ENCODE measurements at places on chromosomes 1 and 21.
A peak's percentile ranks its signal among the peaks of the same experiment; 100 is the strongest.

- H3K4me1 ChIP-seq: no peaks in the 10 kb centered on the region
- no peaks in the 10 kb centered on the region for H3K27me3 ChIP-seq
- no peak overlapping the region for H3K4me3 ChIP-seq
- DNase-seq: no peak
These were observed 461.5 kb upstream of the PROX1 start for GRCh38 chr1:213526306-213526705.

DNA sequence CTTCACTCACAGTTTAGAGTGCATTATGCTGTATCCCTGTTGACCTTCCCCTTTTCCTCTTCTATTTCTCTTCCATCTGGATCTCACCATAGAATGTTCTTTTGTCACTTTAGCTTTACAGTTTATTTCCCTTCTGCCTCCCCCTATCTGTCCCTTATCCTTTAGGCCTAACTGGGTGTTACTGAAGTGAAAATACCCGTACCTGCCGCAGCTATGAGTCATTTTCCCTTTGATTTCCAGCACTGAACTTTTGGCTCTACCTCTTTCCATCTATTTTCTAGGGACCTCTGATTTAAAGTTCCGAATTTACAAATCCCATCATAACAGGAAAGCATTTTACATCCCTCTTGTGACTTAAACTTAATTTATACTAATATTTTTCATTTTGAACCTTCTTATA is 19.7 kb downstream of the ITSN1 start:
- H3K36me3 ChIP-seq: no peaks in the 10 kb centered on the region
- DNase-seq: no peak

- no peaks in the 10 kb centered on the region for H3K36me3 ChIP-seq
- H3K4me3 ChIP-seq: no peak overlapping the region
- H3K27me3 ChIP-seq: no peaks in the 10 kb centered on the region
- no peak for DNase-seq
- H3K4me1 ChIP-seq: no peaks in the 10 kb centered on the region
These were observed 90.6 kb upstream of the CD1D start for GRCh38 chr1:158089925-158090637.

GRCh38 chr1:36320291-36320761 is 3.1 kb downstream of the EVA1B start:
- peaks cover 13% of the 10 kb centered on the region for H3K4me1 ChIP-seq
- H3K27ac ChIP-seq: peak overlapping the region; percentile 98
- peak overlapping the region; percentile 39 for H3K4me3 ChIP-seq
- peak; percentile 52 for DNase-seq
- H3K27me3 ChIP-seq: no peaks in the 10 kb centered on the region

DNA sequence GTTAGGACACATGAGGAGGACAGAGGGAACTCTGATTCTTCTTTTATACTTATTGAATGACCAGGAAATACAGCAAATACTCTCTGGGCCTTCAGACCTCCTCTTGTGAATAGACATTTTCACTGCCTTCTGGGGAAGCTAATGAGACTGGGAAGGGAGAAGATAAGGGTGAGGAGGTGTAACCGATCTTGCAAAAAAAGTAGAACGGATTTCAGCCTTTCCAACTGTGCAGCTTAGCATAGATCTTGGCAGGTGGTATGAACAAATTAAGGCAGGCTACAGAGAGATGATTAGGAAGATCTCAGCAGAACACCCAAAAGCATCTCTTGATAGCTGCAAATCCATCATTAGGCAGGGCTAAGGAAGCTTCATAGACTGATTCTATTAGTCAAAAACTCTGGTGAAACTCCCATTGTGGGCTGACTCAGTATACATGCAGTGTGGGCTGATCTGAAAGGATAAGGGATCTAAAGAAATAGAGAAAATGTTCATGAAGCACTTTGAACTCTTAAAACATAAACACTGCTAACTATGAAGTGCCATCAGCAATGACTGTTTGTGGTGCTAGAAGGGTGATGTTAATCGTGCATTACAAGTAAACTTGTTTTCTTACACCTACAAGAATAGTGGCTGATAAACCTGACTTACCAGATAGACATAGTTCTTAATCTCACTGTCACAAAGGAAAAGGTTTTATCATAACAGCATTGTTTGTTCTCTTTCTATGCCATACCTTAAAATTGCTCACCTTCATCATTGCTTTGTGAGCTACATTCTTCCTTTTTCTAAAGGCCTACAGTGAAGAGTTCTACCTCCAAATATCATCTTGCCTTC is 85.5 kb upstream of the PALMD start:
- DNase-seq: no peak
- H3K4me1 ChIP-seq: no peaks in the 10 kb centered on the region
- H3K27me3 ChIP-seq: no peaks in the 10 kb centered on the region
- no peaks in the 10 kb centered on the region for H3K36me3 ChIP-seq
- H3K4me3 ChIP-seq: no peak overlapping the region
- no peak overlapping the region for H3K27ac ChIP-seq

DNA sequence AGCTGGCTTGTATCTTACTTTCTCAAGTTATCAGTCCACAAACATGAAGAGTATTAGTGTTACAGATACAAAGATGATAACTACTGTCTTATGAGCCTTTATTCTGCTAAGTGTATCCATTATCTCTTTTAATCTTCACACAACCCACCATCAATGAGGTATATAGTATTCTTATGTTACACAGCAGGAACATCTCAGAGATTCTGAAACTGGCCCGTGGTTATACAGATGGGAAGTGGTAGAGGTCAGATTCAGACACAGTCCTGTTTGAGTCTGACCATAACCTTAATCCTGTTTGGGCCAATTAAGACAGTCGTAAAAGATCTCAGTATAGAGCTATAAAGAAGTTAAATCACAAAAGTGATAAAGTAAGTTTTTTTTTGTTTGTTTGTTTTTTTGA is 5.1 kb upstream of the TMEM269 start:
- H3K36me3 ChIP-seq: no peaks in the 10 kb centered on the region
- H3K27ac ChIP-seq: no peak overlapping the region
- no peaks in the 10 kb centered on the region for H3K27me3 ChIP-seq
- no peaks in the 10 kb centered on the region for H3K4me1 ChIP-seq
- DNase-seq: no peak

- peaks cover 6% of the 10 kb centered on the region for H3K4me1 ChIP-seq
- no peaks in the 10 kb centered on the region for H3K27me3 ChIP-seq
- no peak overlapping the region for H3K27ac ChIP-seq
- no peaks in the 10 kb centered on the region for H3K36me3 ChIP-seq
These were observed 36.4 kb upstream of the ETS2 start for GRCh38 chr21:38769191-38769780.

DNA sequence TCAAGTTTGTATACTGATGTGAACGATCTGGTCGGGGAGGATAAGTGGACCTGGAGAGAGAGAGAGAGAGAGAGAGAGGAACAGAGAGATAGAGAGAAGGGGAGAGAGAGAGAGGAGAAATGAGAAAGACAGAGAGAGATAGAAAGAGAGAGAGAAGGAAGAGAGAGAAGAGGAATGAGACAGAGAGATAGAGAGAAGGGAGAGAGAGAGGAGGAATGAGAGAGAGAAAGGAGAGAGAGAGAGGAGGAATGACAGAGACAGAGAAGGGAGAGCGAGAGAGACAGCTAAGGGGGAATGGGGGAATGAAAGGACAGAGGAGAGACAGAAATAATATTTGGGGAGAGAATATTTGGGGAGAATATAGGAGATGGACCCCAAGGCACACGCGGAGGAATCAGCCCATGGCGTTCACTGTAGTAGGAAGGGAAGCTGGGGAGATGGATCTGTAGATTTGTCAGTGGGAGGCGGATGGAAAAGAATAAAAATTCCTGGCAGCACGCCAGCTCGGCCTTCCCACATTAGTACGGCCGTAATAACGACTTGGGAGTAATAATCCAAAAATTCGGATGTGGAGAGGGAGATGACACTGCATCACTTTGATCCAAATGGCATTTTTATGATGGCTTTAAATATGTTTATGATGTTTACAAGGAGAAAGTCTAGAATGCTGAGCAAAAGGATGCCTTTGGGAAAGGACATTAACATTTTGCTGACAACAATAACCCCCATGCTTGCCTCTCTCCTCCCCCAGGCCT is 159.8 kb upstream of the KCNJ6 start:
- no peaks in the 10 kb centered on the region for H3K36me3 ChIP-seq
- no peak for DNase-seq
- H3K4me3 ChIP-seq: no peak overlapping the region
- no peak overlapping the region for H3K27ac ChIP-seq
- no peaks in the 10 kb centered on the region for H3K4me1 ChIP-seq

DNA sequence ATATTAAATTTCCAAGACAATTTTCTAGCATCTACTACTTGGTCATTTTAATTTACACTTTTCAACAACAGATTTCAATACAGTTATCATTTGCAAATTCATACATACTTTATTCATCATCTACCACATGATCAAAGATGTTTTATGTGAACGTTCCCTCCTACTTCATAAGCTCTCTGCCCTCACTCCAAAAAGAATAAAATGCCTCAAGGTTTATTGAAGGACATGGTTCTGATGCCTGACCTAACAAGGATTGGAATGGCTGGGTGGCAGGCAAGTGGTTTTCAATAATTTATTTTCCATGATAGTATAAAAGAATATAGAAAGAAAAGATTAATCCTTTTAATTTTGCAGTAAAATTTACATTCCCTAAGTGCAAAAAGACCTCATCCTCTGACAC is 5.4 kb downstream of the CDKN2C start:
- H3K36me3 ChIP-seq: no peaks in the 10 kb centered on the region
- no peak overlapping the region for H3K4me3 ChIP-seq
- peak overlapping the region; percentile 99 for H3K27ac ChIP-seq
- H3K4me1 ChIP-seq: peaks cover 5% of the 10 kb centered on the region

DNA sequence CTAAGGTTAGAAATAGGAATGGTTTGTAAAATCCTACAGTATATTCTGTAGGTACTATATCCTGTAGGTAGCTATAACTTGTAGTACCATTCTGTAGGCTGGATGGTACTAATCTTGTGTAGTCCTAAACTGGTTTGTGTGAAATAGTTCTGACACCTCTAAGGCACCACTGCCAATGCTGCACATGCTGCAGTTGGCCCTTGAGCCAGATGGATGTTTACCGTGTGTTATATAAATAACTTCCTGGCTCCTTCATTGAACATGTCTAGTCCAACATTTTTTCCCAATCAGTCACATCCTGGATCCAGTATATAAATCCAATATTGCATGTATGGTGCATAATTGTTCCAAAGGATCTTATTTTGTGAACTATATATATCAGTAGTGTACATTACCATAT is 89.5 kb upstream of the GNG4 start:
- no peaks in the 10 kb centered on the region for H3K4me1 ChIP-seq
- no peak overlapping the region for H3K4me3 ChIP-seq
- H3K36me3 ChIP-seq: no peaks in the 10 kb centered on the region
- no peak overlapping the region for H3K27ac ChIP-seq
- no peak for DNase-seq
- H3K27me3 ChIP-seq: no peaks in the 10 kb centered on the region

DNA sequence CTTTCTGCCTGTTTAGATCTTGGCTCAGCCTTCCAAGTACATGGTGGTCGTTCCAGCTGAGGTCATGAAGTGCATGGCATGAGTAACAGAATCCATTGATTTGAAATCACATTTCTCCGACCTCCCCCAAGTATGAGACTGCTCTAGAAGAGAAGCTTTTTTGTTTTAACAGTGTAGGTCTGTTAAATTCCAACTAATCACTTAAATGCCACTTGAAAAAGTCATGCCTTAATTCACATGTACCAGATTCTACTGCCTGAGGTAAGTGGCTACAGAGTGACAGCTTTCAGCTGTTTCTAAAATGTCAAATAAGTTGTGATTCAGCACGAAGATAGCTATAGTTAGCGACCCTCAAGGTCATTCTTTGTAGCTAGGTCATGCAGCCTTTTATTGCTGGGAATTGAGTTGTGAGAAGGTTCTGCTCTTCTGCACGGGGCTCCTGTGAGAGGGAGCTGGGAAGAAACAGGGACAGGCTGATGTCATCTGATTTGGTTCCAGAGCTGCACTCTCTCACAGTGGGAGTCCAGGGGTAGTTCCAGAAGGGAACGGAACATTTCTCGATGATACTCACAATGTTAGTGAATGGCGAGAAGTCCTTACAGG is 112.7 kb downstream of the VPS13D start:
- no peak for DNase-seq
- no peak overlapping the region for H3K27ac ChIP-seq
- no peaks in the 10 kb centered on the region for H3K36me3 ChIP-seq
- no peaks in the 10 kb centered on the region for H3K27me3 ChIP-seq
- peaks cover 17% of the 10 kb centered on the region for H3K4me1 ChIP-seq

- DNase-seq: no peak
- H3K4me3 ChIP-seq: no peak overlapping the region
- H3K4me1 ChIP-seq: peaks cover 4% of the 10 kb centered on the region
- H3K27ac ChIP-seq: no peak overlapping the region
- H3K27me3 ChIP-seq: no peaks in the 10 kb centered on the region
These were observed 3.6 kb downstream of the C1orf216 start for GRCh38 chr1:35714921-35715567.

DNA sequence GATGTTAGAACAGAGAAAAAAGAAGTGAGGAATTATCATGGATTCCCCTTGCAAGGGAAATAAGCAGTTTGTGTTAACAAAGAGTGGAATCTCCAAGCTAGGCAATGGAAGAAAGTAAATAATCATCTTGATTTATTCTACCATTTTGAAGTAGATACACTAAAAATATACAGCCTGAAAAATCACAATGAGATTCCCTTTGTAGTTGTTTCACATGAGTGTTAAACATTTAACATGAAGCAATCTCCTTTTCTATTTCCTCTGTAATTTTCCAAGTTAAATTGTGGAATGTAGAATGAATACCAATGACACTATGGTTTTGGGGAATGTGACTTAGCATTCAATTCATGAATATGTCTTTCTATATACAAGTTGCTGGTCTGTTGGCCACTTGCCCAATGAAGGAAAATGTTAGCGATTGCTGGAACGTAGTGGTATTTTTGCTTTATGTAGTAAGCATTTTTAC is 5.7 kb downstream of the TGFB2 start:
- H3K27me3 ChIP-seq: no peaks in the 10 kb centered on the region
- no peak for DNase-seq
- no peak overlapping the region for H3K4me3 ChIP-seq
- no peak overlapping the region for H3K27ac ChIP-seq
- no peaks in the 10 kb centered on the region for H3K36me3 ChIP-seq

DNA sequence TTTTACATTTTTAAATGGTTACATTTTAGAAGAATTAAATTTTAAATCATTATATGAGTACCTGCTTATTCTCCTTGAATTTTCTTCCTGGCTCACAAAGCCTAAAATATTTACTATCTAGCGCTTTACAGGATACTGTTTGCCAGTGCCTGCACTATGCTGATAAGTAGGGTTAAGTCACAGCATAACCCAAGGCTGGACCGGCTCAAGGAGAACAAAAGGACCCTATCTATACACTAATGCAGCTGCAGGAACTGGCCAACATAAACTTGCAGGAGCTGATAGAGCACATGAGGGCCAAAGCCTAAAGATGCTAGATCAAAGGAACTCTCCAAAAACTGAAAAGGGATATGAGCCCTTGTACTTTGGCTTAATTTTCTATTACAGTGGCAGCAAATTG is 1086.9 kb upstream of the TMPRSS15 start:
- no peak overlapping the region for H3K27ac ChIP-seq
- no peaks in the 10 kb centered on the region for H3K27me3 ChIP-seq
- no peaks in the 10 kb centered on the region for H3K36me3 ChIP-seq
- no peak overlapping the region for H3K4me3 ChIP-seq

Data from ovary (tissue), 10 donors.